ENCODE measurements at places on chromosomes 6 and 20.

GRCh38 chr6:98146656-98147055 lies 687.7 kb upstream of the POU3F2 start:
- no peak for DNase-seq

- DNase-seq = no peak
Measured at GRCh38 chr6:39646751-39647420, 78.3 kb downstream of the KIF6 start.

GRCh38 chr6:4932228-4932903 lies 71.5 kb downstream of the RPP40 start:
- DNase-seq = no peak

DNA sequence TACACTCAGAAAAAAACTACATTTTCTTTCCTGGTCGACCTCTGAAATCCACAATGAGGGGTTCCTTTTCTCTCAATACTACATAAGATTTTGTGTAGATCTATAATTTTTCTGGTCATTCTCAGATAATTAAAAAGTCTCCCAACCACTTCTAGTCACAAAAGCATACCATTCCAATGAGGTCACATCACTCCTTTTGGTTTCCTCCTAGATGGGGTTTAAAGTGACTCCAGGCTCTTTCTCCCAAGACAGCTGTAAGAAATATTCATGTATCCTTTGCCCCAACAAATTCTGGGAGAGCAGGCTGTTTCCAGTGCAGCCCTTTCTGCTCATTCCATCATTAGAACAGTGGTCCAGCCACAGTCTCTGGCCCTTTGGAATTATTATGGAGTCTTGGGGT lies 43.1 kb upstream of the BEND6 start:
- DNase-seq = no peak

DNA sequence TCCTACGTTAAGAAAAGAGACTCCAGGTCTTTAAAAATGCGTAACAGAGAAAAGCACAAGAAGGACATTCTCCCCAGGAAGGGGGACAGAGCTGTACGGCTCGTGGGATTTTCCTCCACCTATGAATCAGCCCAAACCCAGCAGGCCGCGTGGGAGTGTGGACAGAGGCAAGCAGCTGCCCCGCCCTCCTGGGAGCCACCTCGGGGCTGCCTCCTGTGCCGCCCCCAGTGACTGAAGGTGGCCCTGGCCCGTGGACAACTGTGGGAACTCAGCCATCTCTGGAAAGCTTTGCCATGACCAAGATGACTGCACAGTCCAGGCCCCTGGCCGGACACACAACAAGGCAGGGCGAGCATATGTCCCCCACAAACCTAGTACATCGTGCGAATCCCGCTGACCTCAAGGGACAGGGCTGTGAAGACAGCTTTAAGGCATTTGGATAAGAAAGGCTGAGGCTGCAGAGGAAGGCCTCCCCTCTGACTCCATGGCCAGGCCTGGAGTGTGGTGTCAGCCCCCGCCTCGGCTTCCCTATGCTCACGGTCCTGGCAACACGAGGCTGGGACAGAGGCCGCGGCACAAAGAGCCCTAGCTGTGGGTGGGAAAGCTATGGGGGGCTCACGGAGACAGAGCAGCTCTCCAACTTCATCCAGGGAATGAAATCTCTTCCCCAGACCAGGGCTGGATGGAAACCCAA lies 26.9 kb downstream of the PXDC1 start:
- no peak for DNase-seq

DNA sequence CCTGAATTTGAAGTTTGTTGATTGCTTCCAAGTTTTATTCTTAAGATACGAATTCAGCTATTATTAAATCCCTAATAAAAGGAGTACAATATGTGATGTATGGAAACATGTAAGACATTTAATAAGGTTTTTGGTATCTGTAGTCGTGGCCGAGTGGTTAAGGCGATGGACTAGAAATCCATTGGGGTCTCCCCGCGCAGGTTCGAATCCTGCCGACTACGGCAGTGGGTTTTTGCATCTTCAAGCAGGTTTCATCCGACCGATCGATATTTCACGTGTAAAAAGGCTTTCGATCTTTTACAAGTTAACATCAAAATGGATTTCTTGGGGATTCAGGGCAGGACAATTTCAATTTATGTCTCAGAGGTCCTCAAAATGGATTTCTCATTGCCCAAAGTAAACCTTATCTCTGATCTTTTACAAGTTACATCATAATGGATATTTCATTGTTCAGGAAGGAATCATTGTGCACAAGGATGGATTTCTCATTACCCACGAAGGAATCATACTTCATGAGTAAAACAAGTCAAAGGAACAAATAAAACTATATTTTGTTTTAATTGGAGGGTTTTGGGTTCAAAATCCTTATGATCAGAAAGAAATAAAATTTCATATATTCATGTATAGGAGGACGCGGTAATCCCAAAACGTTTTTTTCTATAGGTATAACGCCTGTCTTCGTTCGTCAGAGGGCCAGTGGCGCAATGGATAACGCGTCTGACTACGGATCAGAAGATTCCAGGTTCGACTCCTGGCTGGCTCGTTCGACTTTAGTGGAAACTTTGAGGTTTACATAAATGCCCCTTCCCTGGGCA lies 37.3 kb upstream of the BTN3A2 start:
- DNase-seq = peak; percentile 73

DNA sequence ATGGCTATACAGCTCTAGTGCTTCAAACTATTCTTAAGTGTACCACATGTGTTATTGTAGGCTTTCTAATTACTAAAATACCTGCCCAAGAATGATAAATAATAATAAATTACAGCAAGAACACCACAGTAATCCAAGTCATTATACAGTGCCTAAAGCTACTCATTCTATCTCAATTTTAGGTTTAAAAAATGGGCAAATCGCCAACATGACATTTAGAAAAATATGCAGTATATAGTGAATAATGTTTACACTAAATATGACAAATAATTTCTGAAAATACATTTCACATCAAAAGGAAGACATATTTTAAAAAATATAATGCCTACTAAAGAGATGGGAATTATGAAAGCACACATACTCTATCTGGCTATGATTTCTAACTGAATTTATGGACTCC lies 91.8 kb downstream of the MAN1A1 start:
- DNase-seq = no peak

GRCh38 chr6:27156874-27157458 lies 90.5 kb upstream of the PRSS16 start:
- DNase-seq = no peak

DNA sequence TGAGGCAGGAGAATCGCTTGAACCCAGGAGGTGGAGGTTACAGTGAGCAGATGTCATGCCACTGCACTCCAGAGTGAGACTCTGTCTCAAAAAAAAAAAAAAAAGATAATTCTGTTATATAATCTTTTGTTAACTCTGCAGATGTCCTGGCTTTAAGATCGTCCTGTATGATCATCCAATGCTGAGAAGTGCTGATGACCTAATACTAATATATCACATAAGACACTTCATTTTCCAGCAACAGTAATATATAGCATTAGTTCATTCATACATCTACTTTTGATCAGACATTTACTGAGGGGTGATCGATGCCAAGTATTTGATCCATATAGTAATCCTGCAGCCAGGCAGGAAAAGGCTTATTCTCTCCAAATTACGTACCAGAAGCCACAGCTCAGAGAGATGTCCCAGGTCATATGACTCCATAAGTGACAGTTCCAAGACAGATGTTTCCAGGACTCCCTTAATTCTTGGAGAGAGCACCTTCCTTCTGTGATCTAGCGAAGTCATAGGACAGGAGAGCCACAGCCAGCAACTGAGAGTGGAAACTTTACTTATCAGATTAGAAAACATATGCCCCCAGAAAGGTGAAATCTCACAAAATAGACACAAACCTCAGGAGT lies 60.7 kb downstream of the SHLD1 start:
- no peak for DNase-seq

DNA sequence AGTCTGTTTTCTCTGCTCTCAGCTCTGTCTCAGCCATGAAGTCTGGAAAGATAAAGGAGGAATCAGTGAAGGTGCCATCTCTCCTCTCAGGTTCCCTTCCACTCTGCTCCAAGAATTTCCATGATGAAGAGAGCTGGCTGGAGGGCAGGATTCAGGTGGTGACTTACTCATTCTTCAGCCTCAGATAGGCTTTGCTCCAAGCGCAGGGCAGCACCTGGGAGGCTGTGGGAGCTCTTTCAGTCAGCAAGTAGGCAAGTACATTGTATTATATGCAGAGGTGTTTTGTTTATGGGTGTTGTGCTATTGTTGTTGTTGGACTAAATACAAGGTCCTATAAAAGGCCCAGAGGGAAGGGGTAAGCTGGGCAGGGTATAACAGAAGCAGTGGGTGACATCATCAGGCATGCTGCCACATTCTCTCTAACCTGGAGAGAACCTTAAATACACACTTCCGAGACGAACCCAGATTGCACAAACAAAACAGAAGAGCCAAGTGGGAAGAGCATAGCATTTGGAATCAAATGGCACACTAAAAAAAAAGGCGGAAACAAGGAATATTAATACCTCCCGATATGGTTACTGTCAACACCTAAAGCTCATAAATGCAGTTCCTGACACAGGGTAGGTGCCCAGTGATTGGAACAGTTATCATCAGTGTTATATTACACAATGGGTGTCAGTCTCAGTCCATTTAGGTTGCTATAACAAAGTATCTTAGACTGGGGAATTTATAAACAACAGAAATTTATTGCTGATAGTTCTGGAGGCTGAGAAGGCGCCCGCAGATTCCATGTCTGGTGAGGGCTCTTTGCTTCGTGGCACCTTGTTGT lies 14.5 kb upstream of the PSMG4 start:
- no peak for DNase-seq

GRCh38 chr6:164108869-164109769 lies 694.6 kb downstream of the QKI start:
- no peak for DNase-seq

- DNase-seq = no peak
Measured at GRCh38 chr6:108796875-108797274, 51.3 kb upstream of the ARMC2 start.

DNA sequence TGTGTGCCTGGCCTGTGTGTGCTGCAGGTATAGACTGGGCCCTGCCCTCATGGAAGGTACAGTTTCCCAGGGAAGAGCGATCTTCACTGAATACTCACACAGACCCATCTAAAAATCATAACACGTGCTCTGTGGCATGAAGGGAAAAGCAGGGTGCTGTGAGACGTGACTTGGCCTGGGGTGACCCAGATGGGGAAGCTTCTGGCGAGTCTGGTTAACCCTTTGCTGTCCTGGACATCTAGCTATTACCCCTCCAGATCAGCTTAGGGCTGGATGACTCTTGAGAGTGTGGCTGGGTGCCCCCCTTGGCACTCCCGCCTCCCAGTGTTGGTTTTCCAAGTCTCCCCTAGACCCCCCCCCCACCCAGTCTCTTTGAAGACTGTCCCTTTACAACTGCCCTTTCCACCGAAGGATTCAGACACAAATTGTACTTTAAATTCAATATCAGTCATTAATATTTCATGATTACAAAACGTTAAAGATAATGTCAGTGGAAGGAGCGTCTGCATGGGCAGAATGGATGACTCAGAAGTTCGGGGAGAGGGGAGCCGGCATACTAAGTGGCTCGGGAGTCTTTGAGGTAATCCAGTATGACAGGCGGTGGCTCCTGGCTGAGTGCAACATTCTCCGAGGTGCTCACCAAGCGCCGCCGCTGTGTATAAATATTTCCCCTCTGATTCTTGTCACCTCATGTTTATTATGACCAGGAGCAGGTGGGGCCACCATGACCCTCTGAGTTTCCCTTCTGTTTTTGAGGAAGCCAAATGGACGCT lies 77.3 kb downstream of the CD40 start:
- no peak for DNase-seq

- no peak for DNase-seq
Measured at GRCh38 chr6:35049156-35049735, 91.9 kb downstream of the TCP11 start.

DNA sequence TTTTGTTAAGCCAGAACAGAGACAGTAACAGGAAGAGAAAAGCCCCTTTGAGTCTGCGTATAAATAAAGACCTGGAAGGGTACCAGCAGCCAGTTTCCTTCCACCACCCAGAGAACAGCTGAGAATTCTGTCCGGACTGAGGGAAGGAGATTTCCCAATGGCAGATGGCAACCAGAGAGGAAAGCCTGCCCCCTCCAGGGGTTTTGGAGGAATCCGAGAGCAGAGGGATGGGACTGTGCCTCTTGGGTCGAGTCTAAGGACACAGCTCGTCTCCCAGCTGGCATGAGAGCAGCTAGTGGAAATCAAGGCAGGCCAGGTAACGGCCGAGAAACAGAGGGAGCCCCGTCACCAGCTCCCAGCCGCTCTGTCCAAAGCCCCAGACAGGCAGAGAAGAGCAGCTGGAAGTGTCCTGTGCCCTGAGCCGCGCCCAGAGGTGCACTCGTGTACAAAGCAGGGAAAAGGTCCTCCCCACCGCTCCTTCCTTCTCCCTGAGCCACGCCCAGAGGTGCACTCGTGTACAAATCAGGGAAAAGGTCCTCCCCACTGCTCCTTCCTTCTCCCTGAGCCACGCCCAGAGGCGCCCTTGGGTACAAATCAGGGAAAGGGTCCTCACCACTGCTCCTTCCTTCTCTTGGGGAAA lies 134.0 kb upstream of the SNX9 start:
- DNase-seq = peak; percentile 40

DNA sequence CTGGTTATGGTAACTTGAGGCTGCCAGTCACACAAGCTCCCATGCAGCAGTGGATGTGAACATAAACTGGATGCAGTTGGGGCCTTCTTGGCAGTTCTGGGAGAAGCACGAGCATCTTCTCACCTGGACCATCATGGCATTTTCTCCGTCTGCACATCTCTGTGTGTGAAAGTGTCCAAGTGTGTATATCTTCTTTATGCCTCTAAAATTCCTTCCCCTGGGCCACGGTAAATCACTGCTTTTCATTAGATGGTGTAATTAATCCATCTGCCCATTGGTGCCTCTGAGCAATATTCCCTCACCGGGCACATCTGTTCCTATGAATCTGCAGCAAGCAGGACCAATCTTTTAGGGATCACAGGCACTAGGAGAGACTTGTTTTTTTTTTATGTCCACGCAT lies 138.0 kb downstream of the MAP3K7 start:
- DNase-seq = no peak

GRCh38 chr6:169163411-169163901 lies 90.2 kb downstream of the THBS2 start:
- DNase-seq = no peak

DNA sequence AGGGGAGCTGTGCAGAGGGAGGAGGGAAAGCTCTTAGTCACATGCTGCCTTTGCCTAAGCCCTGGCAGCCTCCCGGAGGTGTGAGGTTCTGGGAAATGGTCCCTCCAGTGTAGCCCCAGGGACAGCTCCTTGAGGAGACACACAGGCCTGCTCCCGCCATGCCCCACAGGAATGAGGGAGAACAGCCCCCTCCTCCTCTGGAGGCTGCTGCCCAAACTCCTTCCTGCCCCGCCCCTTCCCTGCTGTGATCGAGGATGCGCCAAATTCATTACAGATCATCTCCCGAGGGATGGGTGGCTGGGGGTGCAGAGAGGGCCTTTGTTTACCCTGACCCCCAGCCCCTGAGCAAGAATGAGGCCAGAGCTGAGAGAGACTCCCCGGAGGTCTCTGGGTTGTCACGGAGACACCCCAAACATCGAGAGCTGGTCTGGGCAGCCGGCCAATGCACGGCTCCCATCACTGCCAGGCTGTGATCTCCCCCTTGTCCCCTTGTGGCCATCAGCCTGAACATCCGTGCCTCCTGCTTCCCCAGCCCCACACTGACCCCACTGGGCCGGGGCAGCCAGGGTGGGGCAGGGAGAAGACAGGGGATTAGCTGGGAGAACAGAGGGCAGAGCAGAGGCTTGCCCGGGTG lies 8.4 kb downstream of the CYP21A2 start:
- no peak for DNase-seq
